ENCODE measurements at places on chromosomes 3 and 15. TPM values are rescaled to one million over a fixed set of nuclear protein-coding genes. Genes with fewer than 3 reads are reported as not detected.

FAM240A gene
- total RNA-seq, result not detected

- DNase-seq, result peak; percentile 99
- H3K4me3 ChIP-seq, result peak overlapping the region; percentile 10
- H3K36me3 ChIP-seq, result peaks cover 8% of the 10 kb centered on the region
Measured at GRCh38 chr3:143207338-143207961, 87.9 kb downstream of the CHST2 start.

FEZF2 gene
- not detected for total RNA-seq

GRCh38 chr3:99625643-99626416 is 12.6 kb upstream of the COL8A1 start:
- no peak overlapping the region for H3K4me3 ChIP-seq
- no peak overlapping the region for H3K27ac ChIP-seq
- no peaks in the 10 kb centered on the region for H3K4me1 ChIP-seq
- no peaks in the 10 kb centered on the region for H3K27me3 ChIP-seq

MORC1 gene
- not detected for total RNA-seq

KCNH8 gene
- total RNA-seq, result 0.19 TPM

DNA sequence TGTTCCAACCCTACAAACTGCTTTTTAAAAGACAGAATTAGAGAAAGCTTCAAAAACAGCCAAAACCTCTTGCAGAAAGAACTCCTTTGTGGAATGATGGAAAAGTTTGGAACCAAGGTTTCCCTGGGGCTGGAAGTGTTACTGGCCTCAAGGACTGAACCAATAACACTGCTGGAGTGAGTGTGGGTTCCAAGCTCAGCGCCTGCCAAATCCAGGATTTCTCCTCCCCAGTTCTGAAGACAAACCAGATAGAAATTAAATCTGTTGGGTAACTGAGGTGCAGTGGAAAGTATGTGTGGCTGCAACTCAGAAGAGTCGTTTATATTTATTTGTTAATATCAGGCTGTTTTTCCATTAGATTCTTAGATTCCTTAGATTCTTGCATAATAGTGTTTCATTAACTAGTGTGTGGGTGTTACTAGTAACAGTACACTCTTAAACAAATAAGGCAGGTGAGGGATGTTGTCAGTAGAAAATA is 66.5 kb upstream of the FNDC3B start:
- no peak overlapping the region for H3K27ac ChIP-seq
- DNase-seq, result no peak
- H3K36me3 ChIP-seq, result no peaks in the 10 kb centered on the region
- no peaks in the 10 kb centered on the region for H3K4me1 ChIP-seq
- H3K27me3 ChIP-seq, result no peaks in the 10 kb centered on the region

- H3K4me1 ChIP-seq, result no peaks in the 10 kb centered on the region
- H3K27ac ChIP-seq, result no peak overlapping the region
- no peaks in the 10 kb centered on the region for H3K36me3 ChIP-seq
- no peak for DNase-seq
Measured at GRCh38 chr3:64319391-64319790, 94.1 kb upstream of the PRICKLE2 start.

GPR160 gene
- total RNA-seq, result 67.6 TPM

NT5DC2 gene
- 47.8 TPM for total RNA-seq

- peak overlapping the region; percentile 99 for H3K4me3 ChIP-seq
- H3K36me3 ChIP-seq, result 0 out of 2 replicates have a peak, but pooled peaks cover 3% of the 10 kb centered on the region
- H3K27ac ChIP-seq, result peak overlapping the region; percentile 80
- peak; percentile 77 for DNase-seq
- H3K4me1 ChIP-seq, result peaks cover 50% of the 10 kb centered on the region
Measured at GRCh38 chr3:143002083-143002712, 828 bp downstream of the U2SURP start.

GRCh38 chr3:113743006-113743630 is 2.9 kb downstream of the NAA50 start:
- peak overlapping the region; percentile 94 for H3K4me3 ChIP-seq
- no peaks in the 10 kb centered on the region for H3K27me3 ChIP-seq
- peak overlapping the region; percentile 46 for H3K27ac ChIP-seq
- H3K4me1 ChIP-seq, result peaks cover 72% of the 10 kb centered on the region
- peaks cover 20% of the 10 kb centered on the region for H3K36me3 ChIP-seq

GRCh38 chr15:57302640-57303257 is 73.6 kb upstream of the CGNL1 start:
- DNase-seq, result no peak
- H3K27ac ChIP-seq, result no peak overlapping the region
- H3K4me1 ChIP-seq, result peaks cover 27% of the 10 kb centered on the region
- no peak overlapping the region for H3K4me3 ChIP-seq
- H3K27me3 ChIP-seq, result no peaks in the 10 kb centered on the region

MESP2 gene
- total RNA-seq, result not detected

DNA sequence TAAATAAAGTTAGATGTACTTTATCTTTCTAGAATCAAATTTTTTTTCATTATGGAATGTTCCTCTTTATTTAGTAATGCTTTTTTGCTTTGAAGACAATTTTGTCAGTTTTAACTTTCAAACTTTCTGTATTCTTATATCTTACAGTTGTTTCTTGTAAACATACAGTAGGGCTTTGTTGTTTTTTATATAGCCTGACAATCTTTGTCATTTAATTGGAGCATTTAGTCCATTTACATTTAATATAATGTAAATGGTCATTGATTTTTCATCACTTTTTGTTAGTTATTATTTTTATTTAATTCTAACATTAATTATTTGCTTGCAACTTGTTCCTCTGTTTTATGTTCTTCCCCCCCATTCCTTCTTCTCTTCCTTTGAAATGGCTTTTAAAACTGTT is 55.4 kb upstream of the RNU6-1 start:
- no peaks in the 10 kb centered on the region for H3K27me3 ChIP-seq
- no peak for DNase-seq

- H3K27ac ChIP-seq, result no peak overlapping the region
- no peak overlapping the region for H3K4me3 ChIP-seq
- H3K4me1 ChIP-seq, result no peaks in the 10 kb centered on the region
- no peaks in the 10 kb centered on the region for H3K36me3 ChIP-seq
- no peaks in the 10 kb centered on the region for H3K27me3 ChIP-seq
Measured at GRCh38 chr3:89699229-89699628, 591.8 kb downstream of the EPHA3 start.

TUSC7 gene
- total RNA-seq, result not detected

PLXNA1 gene
- 7.5 TPM for total RNA-seq

ADPRH gene
- 2.9 TPM for total RNA-seq

GRCh38 chr15:56207711-56208110 is 36.0 kb downstream of the RFX7 start:
- peak overlapping the region; percentile 21 for H3K27ac ChIP-seq
- H3K27me3 ChIP-seq, result no peaks in the 10 kb centered on the region
- no peak for DNase-seq

GP9 gene
- not detected for total RNA-seq

GNAT1 gene
- total RNA-seq, result not detected

AGTR1 gene
- not detected for total RNA-seq

UNC45A gene
- 25.1 TPM for total RNA-seq

DNA sequence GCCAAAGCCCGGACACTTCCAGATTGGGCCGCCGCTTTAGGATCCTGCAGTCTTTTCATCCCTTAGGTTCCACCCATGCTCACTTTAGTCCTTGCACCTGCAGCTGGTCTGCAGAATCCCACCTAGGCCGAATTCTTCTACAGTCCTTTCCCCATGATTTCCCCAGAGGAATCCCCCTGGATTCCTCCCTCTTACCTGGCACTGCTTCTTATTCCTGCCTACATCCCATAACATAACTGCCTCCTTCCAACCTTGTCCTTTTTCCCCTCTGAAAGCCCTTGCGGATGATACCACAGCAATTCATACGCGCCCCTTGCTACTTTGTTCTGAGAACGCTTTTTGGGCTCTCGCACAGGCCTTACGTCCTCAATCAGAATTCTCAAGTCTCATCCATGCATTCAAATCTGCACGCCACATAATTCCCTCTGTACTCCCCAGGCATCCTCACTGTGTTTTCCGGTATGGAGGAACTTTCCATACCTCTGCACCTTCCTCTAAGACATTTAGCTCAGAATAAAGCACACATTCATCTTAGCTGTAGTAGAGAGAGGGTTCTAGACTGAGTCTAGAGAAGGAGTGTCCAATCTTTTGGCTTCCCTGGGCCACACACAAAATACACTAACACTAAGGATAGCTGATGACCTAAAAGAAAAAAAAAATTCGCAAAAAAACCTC is 619 bp downstream of the EIF2AK4 start:
- H3K27ac ChIP-seq, result no peak overlapping the region
- no peaks in the 10 kb centered on the region for H3K27me3 ChIP-seq
- H3K36me3 ChIP-seq, result no peaks in the 10 kb centered on the region
- peaks cover 15% of the 10 kb centered on the region for H3K4me1 ChIP-seq
- no peak for DNase-seq

DNA sequence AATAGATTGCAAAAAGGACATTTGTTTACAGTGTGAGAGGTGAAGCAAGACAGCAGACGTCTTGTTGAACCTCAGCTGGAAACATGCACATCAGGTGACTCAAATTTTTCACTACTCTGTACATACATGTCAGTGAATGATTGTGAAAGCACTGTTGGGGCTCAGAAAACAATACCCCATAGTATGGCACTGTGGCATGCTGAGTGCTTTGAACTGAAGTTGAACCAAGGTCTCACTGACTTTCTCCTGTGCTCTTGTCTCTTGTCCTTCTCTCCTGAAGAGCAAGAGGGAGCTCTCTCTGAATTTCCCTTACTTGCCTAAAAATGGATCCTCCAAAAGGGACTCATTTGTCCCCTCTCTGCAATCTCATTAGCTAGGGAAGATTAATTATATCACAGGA is 24.5 kb upstream of the NEDD4 start:
- no peak overlapping the region for H3K27ac ChIP-seq
- H3K4me3 ChIP-seq, result no peak overlapping the region
- no peaks in the 10 kb centered on the region for H3K4me1 ChIP-seq
- DNase-seq, result no peak

GASK1A gene
- 8.1 TPM for total RNA-seq

GRCh38 chr3:39346785-39347585 is 17.5 kb downstream of the CCR8 start:
- H3K4me3 ChIP-seq, result no peak overlapping the region
- DNase-seq, result no peak
- H3K36me3 ChIP-seq, result no peaks in the 10 kb centered on the region
- no peaks in the 10 kb centered on the region for H3K27me3 ChIP-seq
- H3K4me1 ChIP-seq, result no peaks in the 10 kb centered on the region

TPRG1 gene
- not detected for total RNA-seq

DNA sequence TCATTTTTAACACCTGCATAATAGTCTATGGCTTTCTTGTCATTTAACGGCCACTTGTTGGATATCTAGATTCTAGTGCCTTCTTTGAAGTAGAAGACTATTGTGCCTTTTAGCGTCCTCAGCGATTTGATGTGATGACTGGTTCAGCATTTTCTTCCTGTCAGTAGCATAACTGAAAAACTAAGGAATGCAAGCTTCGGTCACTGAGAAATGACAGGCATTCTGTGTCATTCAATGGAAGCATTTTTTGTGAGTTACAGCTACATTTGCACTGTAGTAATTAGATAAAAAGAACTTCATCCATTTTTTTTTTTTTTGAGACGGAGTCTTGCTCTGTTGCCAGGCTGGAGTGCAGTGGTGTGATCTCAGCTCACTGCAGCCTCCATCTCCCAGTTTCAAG is 10.3 kb downstream of the NEK11 start:
- H3K36me3 ChIP-seq, result no peaks in the 10 kb centered on the region
- H3K27me3 ChIP-seq, result no peaks in the 10 kb centered on the region
- H3K4me3 ChIP-seq, result no peak overlapping the region
